ENCODE measurements at places on chromosomes 2 and 18.

- DNase-seq, result no peak
Observed at GRCh38 chr2:217151509-217152206, 291.8 kb upstream of the TNP1 start.

- DNase-seq, result no peak
Observed at GRCh38 chr18:35345460-35345921, 1.3 kb upstream of the ZNF24 start.

DNA sequence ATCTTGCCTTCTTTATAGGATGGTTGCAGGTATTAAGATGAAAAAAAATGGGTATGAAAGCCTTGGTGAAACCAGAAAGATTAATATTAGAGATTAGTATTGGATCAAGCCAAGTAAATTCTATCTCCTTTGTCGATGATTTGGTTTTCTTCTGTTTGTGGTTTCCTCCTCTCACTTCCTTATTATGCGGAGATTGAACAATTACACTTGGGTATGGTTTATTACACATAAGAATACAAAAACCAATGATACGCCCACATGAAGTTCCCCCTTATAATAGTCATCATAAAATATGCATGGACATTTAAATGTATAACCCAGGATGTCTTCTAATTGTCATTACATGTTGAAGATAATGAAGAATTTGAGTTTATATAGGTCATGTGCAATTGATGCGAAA, 4.9 kb downstream of the LTBP1 start:
- no peak for DNase-seq

- no peak for DNase-seq
Observed at GRCh38 chr2:3486047-3487027, 33.0 kb downstream of the ADI1 start.

- DNase-seq, result no peak
Observed at GRCh38 chr2:105454801-105455485, 56.1 kb upstream of the FHL2 start.

DNA sequence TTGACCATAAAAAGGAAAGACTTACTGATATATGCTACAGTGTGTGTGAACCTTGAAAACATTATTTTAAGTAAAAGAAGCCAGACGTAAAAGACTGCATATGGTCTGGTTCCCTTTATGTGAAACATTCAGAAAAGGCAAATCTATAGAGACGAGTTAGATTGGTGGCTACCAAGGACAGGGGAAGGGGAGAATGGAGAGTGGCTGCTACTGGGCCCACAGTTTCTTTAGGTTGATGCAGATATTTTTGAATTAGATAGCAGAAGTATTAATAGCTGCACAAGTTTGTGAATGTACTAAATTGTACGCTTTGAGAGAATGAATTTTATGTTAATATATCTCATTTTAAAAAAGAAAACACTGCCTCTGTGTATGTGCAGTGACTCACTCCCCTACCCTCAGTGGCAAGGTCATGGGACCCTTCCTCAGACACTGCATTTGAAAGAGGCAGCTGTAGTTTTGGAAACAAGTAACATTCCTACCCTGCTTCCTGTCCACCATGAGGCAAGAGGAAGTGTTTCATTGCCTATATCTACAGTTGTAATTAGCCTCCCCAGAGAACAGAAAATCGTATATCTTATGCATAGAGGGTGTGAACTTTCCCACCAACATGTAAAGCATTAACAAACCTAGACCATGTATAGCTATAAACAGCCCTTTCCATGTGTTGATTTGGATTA, 29.8 kb upstream of the ARMC9 start:
- no peak for DNase-seq

- no peak for DNase-seq
Observed at GRCh38 chr2:143905587-143905986, 614.3 kb downstream of the ZEB2 start.

DNA sequence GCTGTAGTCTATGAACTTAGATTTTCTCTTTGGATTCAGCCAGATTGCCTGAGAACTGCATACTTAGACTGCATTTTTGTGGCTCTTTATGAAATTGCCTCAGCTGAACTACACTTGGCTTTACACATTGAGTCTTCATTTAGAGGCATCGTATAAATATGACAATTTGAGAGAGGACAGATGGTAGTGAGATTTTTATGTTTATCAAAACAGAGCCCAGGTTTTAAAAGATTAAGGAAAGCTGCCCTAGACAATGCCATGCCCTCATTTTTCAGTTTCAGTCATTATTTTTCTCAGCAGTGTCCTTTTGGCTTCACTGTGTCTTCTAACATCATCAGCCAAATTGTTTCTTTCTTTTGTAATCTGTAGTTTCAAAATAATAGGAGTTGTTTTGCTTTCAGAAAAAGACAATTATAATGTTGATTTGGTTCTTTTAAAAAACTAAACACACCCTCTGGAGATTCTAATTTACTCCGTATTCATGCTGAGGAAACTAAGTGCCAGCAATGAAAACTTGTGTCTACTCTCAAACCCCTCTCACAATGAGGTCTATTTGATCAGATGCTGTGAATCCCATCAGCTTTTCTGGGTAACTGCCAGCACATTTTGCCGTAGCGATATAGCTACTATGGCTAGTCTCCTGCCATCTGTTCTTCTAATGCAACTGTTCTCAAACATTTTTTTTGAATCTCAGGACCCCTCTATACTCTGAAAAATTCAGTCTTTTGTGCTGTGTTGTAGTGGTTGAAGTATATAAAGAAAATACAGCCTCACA, 46.2 kb downstream of the TWSG1 start:
- no peak for DNase-seq

- no peak for DNase-seq
Observed at GRCh38 chr2:206614811-206615210, 27.5 kb upstream of the FAM237A start.

- no peak for DNase-seq
Observed at GRCh38 chr18:58699551-58699950, 28.3 kb downstream of the MALT1 start.

DNA sequence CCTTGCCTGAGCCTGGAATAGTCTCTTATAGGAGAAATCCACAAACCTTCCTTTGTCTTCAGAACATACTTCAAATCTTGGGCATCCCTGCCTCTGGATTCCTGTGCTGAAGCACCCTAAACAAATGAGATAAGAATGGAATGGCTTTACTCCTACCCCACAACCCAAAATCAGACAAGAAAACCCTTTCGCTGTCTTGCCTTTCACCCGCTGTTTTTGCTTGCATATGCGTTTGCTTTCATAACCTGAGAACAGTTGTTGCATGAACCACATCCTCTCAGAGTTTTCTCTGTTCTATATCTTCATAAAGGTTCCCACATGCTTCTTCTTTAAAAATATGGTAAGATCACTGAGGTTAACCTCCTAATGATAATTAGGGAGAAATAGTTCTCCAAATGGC, 132.1 kb upstream of the MAP3K20 start:
- no peak for DNase-seq

DNA sequence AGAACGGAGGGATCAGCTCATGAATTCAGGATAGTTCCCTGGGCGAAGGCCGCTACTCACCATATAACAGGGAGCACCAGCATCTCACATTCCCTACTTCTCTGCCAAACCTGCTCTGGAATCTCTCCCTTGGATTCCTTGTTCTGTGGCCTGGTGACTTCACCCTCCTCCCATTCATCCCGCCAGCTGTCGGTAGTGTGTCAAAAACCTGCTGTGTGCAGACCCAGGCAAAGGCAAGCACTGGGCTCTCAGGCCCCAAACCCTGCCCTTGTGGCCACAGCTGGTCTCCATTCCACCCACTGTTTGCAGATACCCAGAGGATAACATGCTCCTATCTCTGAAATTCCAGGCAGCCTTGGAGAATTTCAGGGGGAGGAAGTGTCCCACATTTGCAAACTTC, 151.6 kb downstream of the CAPN13 start:
- no peak for DNase-seq

- DNase-seq, result no peak
Observed at GRCh38 chr2:16023506-16024360, 83.4 kb downstream of the MYCN start.

Data from activated CD8-positive, alpha-beta memory T cell treated with anti-CD3 and anti-CD28 coated beads for 1 hour (primary cell).